Small intestine (tissue), 16 donors: ENCODE measurements at places on chromosomes 2 and 18. TPM values are rescaled to one million over a fixed set of nuclear protein-coding genes. Genes with fewer than 3 reads are reported as not detected.

GRCh38 chr2:3149441-3150217, 228.0 kb downstream of the EIPR1 start:
- DNase-seq = no peak

- no peak for DNase-seq
Observed at GRCh38 chr2:1804351-1804771, 60.0 kb upstream of the PXDN start.

GRCh38 chr2:221060376-221060775, 511.7 kb downstream of the EPHA4 start:
- no peak for DNase-seq

DNA sequence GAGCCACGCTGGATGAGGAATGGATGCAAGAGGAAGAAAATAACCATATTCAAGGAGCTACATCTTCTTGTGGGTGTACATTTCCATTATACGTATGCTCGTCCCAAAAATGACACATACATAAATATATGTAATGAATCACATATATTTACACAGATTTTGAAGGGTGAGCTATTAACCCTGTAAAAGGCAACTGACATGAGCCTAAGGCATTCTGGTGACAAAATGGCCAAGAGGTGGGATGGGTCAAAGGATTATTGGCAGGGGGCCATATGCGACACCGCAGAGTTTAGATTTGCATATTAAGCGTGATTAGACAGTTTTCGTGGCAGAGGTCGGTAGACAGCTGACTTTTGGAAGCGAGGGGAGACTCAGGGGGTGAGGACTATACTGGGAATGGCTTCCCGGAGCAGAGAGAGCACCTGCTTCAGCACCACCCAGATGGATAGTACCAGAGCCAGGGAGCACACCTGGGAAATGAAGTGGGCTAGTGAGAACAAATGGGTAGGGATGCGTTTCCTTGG, 431 bp upstream of the CNRIP1 start:
- no peak for DNase-seq

- DNase-seq = no peak
Observed at GRCh38 chr2:187855689-187856088, 301.5 kb upstream of the TFPI start.

DNA sequence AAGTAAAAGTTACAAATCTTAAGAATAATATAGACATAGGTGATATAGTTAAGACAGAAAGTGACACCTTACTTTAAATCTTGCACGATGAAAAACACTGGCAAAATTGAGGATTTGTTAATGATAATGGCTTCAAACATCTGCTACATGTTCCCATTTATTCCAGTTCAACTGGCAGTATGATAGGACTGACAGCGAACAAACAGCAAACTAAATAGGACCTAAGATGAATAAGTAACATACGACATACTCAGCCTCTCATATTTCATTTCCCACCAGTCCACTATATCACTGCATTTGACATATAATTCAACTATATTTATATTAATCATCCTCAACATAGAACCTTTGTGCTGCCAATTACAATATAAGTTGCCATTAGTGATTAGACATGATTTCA, 36.3 kb downstream of the ACVR1C start:
- no peak for DNase-seq

DNA sequence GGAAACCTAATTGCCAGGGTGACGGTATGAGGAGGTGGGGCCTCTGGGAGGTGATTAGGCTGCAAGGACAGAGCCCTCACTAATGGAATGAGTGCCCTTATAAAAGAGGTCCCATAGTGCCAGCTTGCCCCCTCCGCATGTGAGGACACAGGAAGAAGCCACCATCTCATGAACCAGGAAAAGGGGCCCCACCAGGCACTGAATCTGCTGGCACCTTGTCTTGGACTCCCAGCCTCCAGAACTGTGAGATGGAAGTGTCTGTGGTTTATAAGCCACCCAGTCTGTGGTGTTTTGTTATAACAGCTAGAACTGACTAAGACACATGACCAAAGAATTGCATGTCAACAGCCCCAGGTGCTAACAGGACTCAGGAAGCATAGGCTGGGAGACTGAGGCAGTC, 214.3 kb downstream of the MGAT5 start:
- DNase-seq = no peak

GRCh38 chr2:109378682-109379081, 235.1 kb downstream of the SEPTIN10 start:
- no peak for DNase-seq

DNA sequence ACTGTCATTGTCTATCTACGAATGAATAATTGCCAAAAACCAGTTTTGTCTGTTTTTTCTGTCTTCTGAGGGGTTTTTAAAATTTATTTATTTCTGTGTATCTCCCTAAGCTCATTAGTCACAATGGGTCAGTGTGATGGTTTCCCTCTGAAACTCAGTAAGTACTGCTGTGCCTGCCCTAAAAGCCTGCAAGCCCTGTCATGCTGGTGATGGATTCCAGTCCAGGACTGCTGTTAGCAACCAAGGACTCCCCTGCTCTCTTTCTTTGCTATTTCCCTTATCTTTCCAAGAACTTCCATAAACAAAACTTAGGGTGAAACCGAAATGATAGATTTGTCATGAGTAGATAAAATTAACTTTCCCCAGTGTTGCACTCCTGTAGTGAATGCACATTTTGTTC, 11.8 kb upstream of the DSG2 start:
- no peak for DNase-seq

GRCh38 chr2:111689941-111690340, 194.1 kb downstream of the ANAPC1 start:
- DNase-seq = no peak

DNA sequence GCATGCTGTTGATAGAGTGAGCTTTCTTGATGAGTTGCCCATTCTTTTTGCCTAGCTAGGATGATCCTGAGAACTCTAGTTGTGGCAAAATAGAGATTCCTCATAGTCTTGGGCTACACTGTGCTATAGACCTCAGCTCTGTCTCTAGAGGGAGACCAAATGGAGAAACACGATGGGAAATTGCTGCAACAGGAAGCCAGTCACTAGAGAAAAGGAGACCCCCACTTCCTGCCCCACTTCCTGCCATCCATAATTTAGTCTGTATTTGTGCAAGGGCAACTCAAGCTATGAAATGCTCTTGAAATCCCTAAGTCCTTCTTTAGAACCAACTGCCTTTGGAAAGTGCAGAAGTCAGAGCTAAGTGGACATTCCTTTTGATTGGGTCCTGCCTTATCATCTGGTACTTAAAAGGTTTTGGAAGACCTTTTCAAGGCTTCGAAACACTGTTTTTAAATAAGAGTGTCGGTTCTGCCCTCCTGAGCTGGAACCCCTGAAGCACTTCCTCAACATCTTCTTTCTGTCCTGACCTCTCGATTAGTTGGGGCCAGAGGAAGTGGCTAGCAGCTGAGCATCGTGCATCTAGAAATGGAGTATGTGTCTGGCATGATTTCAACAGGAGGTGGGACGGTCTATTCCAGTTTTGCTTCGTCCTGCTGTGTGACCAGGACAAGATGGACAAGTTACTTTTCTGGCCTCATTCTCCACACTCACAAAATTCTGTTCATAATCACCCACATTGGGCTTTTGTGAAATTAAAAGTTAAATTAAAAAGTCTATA, 8.6 kb upstream of the KCNE4 start:
- no peak for DNase-seq

GRCh38 chr2:85734942-85735608, 18.7 kb upstream of the ATOH8 start:
- no peak for DNase-seq

GRCh38 chr2:130380096-130380934, 24.5 kb downstream of the PTPN18 start:
- DNase-seq = no peak

GRCh38 chr18:12345491-12346239, 31.4 kb downstream of the AFG3L2 start:
- DNase-seq = no peak

DNA sequence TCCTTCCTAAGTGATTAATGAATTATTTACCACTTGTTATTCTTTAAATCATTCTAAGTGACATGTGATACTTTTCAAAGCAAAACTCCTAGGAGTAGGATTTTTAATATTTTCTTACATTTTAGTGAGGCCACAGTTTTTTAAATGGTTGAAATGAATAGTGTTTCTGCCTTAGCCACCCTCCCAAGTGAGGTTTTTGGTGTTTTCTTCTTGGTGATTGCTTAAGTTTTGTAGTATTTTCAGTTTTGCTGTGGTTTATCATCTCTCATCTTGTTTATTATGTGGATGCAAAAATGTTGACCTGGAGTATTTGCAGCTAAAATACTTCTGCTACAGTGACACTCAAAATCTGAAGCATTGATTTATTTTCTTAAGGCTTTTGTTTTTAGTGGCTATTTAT, 9.8 kb downstream of the AFTPH start:
- no peak for DNase-seq

- no peak for DNase-seq
Observed at GRCh38 chr2:38572167-38572566, 30.6 kb downstream of the HNRNPLL start.

- peak; percentile 78 for DNase-seq
Observed at GRCh38 chr18:49768051-49768391, 45.3 kb downstream of the ACAA2 start.

GRCh38 chr2:128377071-128377910, 58.6 kb upstream of the HS6ST1 start:
- no peak for DNase-seq

- peak; percentile 25 for DNase-seq
Observed at GRCh38 chr2:169734169-169734847, 676 bp downstream of the KLHL23 start.

GRCh38 chr18:22088996-22089640, 80.3 kb upstream of the GATA6 start:
- DNase-seq = peak; percentile 64

- DNase-seq = peak; percentile 28
Observed at GRCh38 chr18:68660354-68661183, 54.3 kb downstream of the TMX3 start.

GRCh38 chr2:99857867-99858444, 284.4 kb downstream of the AFF3 start:
- no peak for DNase-seq

GRCh38 chr2:230672836-230673235, 39.8 kb upstream of the CAB39 start:
- no peak for DNase-seq

DNA sequence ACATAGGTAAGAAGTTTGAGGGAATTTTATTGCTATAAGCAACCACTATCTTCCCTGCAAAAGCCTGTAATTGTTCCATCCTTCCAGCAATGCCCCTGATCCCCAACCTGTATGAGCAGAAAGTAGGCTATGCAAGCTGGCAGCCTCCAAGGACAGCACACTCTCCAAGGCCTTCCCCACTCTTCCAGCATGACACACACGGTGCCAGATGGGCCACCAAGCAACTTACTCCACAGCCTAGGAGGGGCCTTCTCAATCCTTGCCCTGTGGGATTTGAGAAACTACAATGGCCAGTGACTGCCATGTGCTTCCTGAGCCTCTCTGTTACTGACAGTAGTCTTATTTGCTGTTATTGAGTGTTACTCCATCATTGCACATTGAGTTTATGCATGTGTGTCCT, 137.5 kb downstream of the ACTR3 start:
- no peak for DNase-seq

DNA sequence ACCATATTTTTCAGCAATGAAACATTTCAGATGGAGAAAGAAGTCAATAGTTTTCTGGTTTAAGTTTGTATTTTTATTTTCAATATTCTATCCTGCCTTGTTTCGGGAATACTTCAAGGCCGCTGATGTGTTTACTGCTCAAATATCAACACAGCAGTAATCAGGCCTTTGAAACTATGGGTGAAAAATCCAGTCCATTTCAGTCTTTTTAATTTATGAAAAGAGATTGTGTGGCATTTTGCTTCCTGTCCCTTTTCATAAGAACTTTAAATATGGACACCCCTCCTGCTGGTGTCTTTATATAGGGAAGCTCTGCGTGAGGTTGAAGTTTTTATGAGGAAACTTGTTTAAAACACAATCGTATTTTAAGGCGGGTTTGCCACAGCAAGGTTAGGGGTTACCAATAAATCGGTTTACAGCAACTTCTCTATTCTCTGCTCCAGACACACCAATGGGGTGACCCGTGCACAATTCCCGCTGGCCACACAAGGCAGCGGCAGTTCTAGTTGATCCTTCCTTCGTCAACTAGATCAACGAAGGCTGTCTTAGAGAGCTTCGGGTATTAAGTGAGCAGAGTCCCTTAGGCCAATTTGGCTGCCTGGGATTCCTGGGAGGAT, 1.2 kb upstream of the TANC1 start:
- no peak for DNase-seq

DNA sequence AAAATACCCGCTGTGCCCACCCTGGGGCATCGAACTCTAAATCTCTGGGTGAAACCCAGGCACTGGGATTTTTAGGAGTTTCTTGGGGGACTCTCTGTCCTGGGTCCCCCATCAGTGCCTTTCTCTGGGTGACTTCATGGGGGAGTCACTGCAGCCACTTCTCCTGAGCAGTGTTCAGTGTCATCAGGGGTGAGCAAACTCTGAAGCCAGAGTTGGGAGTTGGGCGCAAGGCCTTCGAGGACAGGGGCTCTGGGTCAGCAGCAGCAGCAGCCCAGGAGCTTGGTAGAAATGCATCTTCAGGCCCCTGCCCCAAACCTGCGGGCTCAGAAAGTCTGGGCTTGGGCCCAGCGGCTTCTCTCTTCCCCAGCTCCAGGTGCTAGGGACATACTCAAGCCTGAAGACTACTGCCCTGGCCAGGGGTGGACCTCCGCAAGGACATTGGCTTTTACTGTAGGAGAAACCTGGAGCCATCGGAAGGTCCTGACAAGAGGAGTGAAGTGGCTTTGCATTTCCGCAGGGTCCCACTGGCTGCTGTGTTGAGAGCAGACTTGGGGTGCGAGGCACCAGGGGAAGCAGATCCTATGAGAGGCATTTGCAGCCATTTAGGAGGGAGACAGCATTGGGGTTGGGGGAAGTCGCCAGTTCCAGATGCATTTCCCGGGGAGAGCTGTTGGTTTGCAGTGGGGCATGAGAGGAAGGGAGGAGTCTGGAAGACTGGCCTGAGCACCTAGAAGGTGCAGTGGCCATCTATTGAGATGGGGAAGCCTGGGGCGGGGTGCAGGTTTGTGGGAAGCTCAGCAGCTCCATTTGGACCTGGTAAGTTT, 51.5 kb upstream of the FAHD2A start:
- DNase-seq = no peak

GRCh38 chr2:98457045-98457696, 12.5 kb downstream of the INPP4A start:
- no peak for DNase-seq

The GKN2 gene
- 0.30 TPM for polyA plus RNA-seq

The KATNAL2 gene
- polyA plus RNA-seq = 2.9 TPM

The INSIG2 gene
- polyA plus RNA-seq = 13.3 TPM

The PRKCE gene
- 4.1 TPM for polyA plus RNA-seq

The FBXO36 gene
- polyA plus RNA-seq = 1.3 TPM

The HTR2B gene
- not detected for polyA plus RNA-seq

The ANKRD62 gene
- not detected for polyA plus RNA-seq

The CDCA7 gene
- polyA plus RNA-seq = 51.6 TPM
